ENCODE measurements at places on chromosomes 4 and X.

DNA sequence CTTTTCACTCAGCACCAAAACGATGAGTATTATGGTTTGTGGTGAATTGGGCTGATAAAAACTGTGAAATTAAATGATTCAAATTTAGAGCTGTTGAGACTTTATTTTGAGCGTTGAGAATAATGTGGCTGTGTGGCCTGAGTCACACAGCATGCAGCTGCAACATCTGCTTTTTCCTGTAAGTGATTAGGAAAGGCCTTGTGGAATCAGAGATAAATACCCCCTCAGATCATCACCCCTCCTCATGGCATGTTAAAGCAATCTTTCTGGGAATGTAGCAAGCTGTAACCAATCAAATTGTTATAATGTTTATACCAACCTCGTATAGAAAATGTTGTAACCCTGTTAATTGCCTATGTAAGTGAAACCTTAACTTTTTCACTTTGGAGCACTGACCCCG lies 90.0 kb upstream of the GRPR start:
- no peaks in the 10 kb centered on the region for H3K4me1 ChIP-seq
- DNase-seq = no peak
- H3K4me3 ChIP-seq = no peak overlapping the region
- H3K27me3 ChIP-seq = peaks cover 53% of the 10 kb centered on the region
- H3K27ac ChIP-seq = no peak overlapping the region
- no peaks in the 10 kb centered on the region for H3K36me3 ChIP-seq

DNA sequence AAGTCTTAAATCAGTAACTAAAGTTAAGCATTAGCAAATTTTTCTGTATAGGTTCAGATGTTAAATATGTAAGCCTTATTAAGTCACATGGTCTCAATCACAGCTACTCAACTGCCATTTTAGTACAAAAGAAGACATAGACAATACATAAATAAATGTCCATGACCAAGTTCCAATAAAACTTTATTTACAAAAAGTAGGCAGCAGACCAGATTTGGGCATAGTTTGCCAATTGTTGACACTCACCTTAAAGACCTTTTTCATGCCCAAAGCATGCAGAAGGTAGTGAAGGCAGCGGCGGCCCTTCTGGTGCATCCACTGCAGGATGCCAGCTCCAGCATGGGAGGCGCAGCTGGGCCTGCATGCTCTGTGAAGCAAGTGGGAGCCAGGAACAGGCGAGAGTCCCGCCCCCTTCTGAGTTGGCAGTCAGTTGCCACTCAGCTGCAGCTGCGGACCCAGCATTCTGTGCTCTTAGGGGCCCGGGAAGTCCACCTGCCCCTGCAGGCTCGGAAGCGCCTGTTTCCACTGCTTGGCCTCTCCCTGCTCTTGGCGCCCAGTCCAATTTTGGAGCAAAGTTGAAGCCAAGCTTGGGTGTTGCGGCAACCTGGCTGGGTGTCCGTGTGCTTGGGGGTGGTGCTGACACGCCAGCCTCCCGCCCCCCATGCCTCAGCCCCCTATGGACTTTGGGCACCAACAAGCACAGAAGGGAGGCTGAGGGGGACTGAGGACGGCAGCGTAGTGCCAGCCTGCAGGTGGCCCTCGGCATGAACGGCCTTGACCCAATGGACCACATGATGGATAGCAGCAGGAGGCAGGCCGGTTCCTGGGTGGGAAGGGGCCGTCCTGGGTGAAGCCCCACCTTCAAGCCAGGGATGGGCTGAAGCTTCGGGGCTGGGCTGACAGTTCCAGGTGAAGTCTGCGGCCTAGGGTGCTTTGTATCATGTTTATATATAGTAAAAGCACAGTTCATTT lies 42.4 kb upstream of the PABPC4L start:
- H3K4me1 ChIP-seq = no peaks in the 10 kb centered on the region
- no peak overlapping the region for H3K27ac ChIP-seq
- no peak for DNase-seq
- no peaks in the 10 kb centered on the region for H3K36me3 ChIP-seq
- H3K4me3 ChIP-seq = no peak overlapping the region

DNA sequence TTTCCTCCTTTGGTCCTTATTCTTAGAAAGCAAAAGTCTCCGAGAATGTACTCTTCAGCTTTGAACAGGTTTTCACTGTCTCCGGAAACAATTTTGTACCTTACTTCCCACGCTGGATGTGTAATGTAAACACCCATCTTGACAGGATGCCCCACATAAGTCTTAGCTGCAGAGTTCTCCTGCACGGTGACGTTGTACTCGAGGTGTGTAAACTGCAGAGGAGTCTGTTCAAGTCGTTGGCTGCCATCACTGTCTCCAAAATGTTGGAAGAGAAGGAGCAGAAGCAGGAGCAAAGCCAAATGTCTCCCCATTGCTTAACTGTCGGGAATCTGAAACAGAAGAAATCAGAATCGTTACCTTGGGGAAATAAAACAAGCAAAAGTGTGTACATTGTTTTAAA lies 14.1 kb downstream of the FAT1 start:
- H3K36me3 ChIP-seq = no peaks in the 10 kb centered on the region
- H3K4me3 ChIP-seq = no peak overlapping the region
- no peak overlapping the region for H3K27ac ChIP-seq
- no peak for DNase-seq
- H3K27me3 ChIP-seq = no peaks in the 10 kb centered on the region

DNA sequence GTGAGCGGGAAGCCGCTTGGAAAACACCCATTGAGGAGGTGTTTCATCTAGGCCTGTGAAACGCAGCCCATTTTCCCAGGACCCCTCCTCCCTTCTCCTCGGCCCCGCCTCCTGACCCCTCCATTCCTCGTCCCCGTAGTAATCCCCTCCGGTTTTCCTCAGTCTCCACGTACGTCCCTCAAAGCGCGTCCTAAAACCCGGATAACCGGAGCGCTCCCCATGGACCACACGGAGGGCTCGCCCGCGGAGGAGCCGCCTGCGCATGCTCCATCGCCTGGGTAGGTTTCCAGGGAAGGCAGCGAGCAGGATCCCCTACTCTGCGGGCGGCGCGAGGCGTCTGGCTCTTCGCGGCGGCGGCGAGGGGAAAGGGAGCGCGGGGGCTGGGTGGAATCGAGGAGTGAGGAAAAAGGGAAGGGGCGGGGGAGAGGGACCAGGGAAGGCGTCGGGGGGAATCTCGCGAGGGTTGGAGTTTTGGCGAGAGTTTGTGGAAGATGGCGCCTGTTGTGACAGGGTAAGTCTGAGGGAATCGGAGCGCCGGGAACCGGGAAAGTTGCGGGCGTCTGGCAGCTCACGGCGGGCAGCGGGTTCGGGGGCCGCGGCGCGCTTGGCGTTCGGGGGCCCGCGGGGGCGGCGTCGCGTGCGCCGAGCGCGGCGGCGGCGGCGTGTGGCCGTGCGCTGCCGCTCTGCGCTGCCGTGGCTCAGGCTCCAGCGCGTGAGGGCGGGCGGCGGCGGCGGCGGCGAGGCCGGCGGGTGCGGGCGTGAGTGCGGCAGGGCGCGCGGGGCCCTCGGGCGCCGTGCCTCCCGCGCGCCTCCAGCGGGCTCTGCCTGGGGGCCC lies at the start of gene RBPJ:
RBPJ (plus strand) TSS at position 477 of the 835 bp plus-strand sequence; CDS start at position 492, 15 bp downstream.
- DNase-seq = peak; percentile 86
- H3K27me3 ChIP-seq = no peaks in the 10 kb centered on the region
- peak within 1 kb of the TSS; percentile 100 for H3K27ac ChIP-seq
- H3K4me1 ChIP-seq = peaks cover 49% of the 10 kb centered on the region
- peaks cover 40% of the 10 kb centered on the region for H3K36me3 ChIP-seq
- H3K4me3 ChIP-seq = peak within 1 kb of the TSS; percentile 95

- DNase-seq = no peak
- no peak overlapping the region for H3K27ac ChIP-seq
- no peaks in the 10 kb centered on the region for H3K27me3 ChIP-seq
These were observed 285.0 kb downstream of the CHIC1 start for GRCh38 chrX:73847991-73848390.

- no peaks in the 10 kb centered on the region for H3K27me3 ChIP-seq
- no peak overlapping the region for H3K4me3 ChIP-seq
- H3K27ac ChIP-seq = no peak overlapping the region
These were observed 85.3 kb downstream of the ZNF518B start for GRCh38 chr4:10371869-10372471.

- DNase-seq = no peak
- H3K27ac ChIP-seq = no peak overlapping the region
- H3K4me3 ChIP-seq = no peak overlapping the region
These were observed 21.7 kb downstream of the BMP2K start for GRCh38 chr4:78797777-78798284.

DNA sequence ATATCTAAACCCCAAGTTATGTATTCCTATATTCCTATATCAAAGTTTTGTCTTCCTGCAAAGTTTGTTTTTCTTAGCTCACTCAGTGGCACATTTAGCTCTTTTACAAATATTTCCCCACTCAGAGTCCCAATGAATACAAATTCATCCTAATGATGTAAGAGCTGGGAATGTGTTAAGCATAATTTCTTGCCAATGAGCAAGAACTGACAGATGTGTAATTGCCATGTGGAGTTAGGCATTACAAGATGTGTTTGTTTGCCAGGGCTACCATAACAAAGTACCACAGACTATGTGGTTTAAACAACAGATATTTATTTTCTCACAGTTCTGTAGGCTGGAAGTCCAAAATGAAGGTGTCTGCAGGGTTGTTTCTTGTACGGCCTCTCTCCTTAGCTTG lies 302.1 kb downstream of the KCTD8 start:
- no peaks in the 10 kb centered on the region for H3K27me3 ChIP-seq
- H3K36me3 ChIP-seq = no peaks in the 10 kb centered on the region
- H3K4me1 ChIP-seq = no peaks in the 10 kb centered on the region
- no peak overlapping the region for H3K27ac ChIP-seq

- H3K27me3 ChIP-seq = peaks cover under 1% of the 10 kb centered on the region
- H3K4me3 ChIP-seq = no peak overlapping the region
- DNase-seq = no peak
- H3K36me3 ChIP-seq = no peaks in the 10 kb centered on the region
These were observed 57.8 kb downstream of the NDNF start for GRCh38 chr4:121014544-121014943.

GRCh38 chr4:12452291-12452690 lies 1023.6 kb upstream of the HS3ST1 start:
- H3K27me3 ChIP-seq = no peaks in the 10 kb centered on the region
- H3K36me3 ChIP-seq = no peaks in the 10 kb centered on the region
- H3K4me1 ChIP-seq = no peaks in the 10 kb centered on the region
- no peak for DNase-seq

- peaks cover 36% of the 10 kb centered on the region for H3K27me3 ChIP-seq
- H3K4me3 ChIP-seq = no peak overlapping the region
- H3K27ac ChIP-seq = peak overlapping the region; percentile 7
- peaks cover 4% of the 10 kb centered on the region for H3K36me3 ChIP-seq
- peaks cover 23% of the 10 kb centered on the region for H3K4me1 ChIP-seq
- no peak for DNase-seq
These were observed 107.5 kb downstream of the VSIG4 start for GRCh38 chrX:65932173-65933084.

DNA sequence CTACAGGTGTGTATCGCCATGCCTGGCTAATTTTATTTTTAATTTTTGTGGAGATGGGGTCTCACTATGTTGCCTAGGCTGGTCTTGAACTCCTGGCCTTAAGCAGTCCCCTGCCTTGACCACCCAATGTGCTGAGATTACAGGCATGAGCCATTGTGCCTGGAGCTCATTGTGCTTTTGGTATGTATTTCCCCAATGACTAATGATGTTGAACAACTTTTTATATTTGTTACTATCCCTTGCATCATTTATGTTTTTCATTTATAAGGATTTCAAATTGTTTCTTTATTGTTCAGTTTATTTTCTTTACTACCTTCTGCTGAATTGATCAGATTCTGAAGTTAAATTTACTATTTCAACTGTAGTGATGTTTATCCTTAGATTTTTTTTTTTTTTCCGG lies 199.7 kb downstream of the CEP135 start:
- no peaks in the 10 kb centered on the region for H3K36me3 ChIP-seq
- peaks cover 9% of the 10 kb centered on the region for H3K27me3 ChIP-seq
- DNase-seq = no peak
- no peak overlapping the region for H3K4me3 ChIP-seq

DNA sequence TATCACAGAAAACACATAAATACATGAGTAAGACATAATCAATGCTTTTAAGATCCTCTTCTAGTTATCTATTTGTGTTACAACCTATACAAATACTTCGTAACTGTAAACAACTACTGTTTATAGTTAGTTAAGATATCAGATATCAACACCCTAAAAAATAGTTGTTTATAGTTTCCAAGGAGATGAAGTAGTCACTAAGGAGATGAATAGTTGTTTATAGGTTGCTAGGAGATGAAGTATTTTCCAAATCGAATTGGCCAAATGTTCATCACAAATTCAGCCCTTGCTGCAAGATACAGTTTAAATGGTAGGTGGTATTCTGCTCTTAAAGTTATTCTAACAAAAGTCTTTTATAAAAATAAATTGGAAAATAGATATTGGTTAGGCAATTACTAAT lies 618.2 kb upstream of the PCDH10 start:
- H3K4me3 ChIP-seq = no peak overlapping the region
- no peaks in the 10 kb centered on the region for H3K36me3 ChIP-seq
- no peak overlapping the region for H3K27ac ChIP-seq
- H3K4me1 ChIP-seq = no peaks in the 10 kb centered on the region

- H3K4me3 ChIP-seq = no peak overlapping the region
- DNase-seq = no peak
- H3K4me1 ChIP-seq = no peaks in the 10 kb centered on the region
- H3K36me3 ChIP-seq = no peaks in the 10 kb centered on the region
These were observed 18.3 kb downstream of the L1CAM start for GRCh38 chrX:153867671-153868070.

DNA sequence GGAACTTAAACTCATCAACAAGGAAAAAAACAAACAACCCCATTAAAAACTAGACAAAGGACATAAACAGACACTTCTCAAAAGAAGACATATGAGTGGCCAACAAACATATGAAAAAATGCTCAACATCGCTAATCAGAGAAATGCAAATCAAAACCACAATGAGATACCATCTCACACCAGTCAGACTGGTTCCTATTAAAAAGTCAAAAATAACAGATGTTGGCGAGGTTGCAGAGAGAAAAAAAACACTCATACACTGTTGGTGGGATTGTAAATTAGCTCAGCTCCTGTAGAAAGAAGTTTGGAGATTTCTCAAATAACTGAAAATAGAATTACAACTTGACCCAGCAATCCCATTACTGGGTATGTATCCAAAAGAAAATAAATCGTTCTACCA lies 28.7 kb downstream of the APLN start:
- peaks cover 3% of the 10 kb centered on the region for H3K4me1 ChIP-seq
- no peak for DNase-seq
- no peak overlapping the region for H3K27ac ChIP-seq
- H3K27me3 ChIP-seq = peaks cover 44% of the 10 kb centered on the region
- no peak overlapping the region for H3K4me3 ChIP-seq

GRCh38 chrX:18654875-18655836 lies 16.8 kb downstream of the RS1 start:
- no peaks in the 10 kb centered on the region for H3K27me3 ChIP-seq
- no peak overlapping the region for H3K4me3 ChIP-seq
- no peak for DNase-seq
- no peaks in the 10 kb centered on the region for H3K36me3 ChIP-seq

GRCh38 chr4:66204534-66205247 lies 534.4 kb upstream of the EPHA5 start:
- H3K27ac ChIP-seq = no peak overlapping the region
- H3K4me1 ChIP-seq = no peaks in the 10 kb centered on the region
- no peak overlapping the region for H3K4me3 ChIP-seq

- H3K27me3 ChIP-seq = peaks cover 20% of the 10 kb centered on the region
- H3K27ac ChIP-seq = peak overlapping the region; percentile 84
- peak overlapping the region; percentile 51 for H3K4me3 ChIP-seq
These were observed 1.4 kb upstream of the PPID start for GRCh38 chr4:158724637-158725036.

GRCh38 chrX:48064261-48064660 lies 7.2 kb downstream of the ZNF630 start:
- H3K4me3 ChIP-seq = no peak overlapping the region
- peaks cover 13% of the 10 kb centered on the region for H3K27me3 ChIP-seq
- DNase-seq = no peak
- H3K4me1 ChIP-seq = no peaks in the 10 kb centered on the region
